ENCODE measurements at places on chromosomes 7 and 10.

DNA sequence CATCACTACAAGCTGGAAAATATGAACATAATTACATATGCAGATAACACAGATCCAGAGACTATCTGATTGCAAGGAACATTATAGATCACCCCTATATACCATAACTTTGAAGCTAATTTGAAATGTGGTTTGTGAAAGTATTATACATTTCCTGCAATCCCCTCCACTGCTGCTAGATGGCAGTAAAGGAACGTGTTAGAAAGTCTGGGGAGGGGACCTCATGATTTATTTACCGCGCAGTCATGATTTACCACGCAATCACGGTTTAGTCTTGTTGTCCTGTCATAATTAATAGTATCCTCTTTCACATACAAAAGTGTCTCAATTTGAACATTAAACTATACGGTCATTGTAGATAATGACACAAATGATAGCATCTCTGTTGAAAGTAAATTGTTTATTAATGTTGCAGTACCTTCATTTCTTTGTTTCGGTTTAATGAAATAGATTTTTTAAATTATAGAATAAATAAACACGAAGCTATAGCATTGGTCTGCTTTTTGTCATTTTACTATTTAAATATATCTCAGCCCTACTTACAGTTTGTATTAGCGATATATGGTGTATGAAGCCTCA lies 145.3 kb upstream of the PRSS1 start:
- DNase-seq: peak; percentile 65

- DNase-seq: no peak
These were observed 97.2 kb downstream of the SPAG6 start for GRCh38 chr10:22442468-22442867.

DNA sequence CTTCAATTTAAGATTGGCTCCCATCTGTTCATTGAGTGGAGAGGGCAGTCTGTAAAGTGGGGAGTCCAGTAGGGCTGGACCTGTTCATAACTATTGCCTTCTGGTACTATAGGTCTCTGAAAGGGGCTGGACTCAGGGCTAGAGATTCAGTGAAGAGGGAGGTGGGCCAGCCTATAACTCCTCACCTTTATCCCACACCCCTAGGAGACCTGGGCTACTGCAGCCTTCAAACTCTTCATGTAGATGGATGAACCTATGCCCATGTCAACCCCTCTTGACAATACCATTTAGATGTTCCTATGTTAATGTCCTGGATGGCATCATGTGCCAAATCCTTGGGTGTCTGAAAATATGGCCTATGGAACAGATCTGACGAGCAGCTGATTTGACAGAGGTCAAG lies 22.0 kb downstream of the MBL2 start:
- DNase-seq: no peak

- DNase-seq: no peak
These were observed 1.4 kb downstream of the GARS1 start for GRCh38 chr7:30596014-30596641.

DNA sequence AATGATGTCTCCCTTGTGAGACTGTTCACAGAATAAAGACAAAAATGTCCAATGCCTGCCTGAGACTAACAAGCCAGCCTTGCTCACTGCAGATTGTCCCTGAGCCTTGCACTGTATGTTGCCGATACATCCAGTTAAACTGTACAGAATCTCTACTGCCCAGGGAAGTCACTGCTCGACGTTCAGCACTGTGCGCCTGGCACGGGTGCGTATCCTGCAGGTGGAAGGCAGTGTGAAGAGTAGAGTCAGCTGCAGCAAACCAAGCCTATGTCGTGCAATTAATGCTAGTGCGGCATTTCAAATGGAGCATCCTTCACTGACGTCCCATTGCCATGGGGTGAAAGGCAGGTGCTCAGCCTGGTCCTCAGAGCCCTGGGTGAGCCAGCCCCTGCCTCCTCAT lies 132.9 kb downstream of the TNS3 start:
- DNase-seq: no peak

DNA sequence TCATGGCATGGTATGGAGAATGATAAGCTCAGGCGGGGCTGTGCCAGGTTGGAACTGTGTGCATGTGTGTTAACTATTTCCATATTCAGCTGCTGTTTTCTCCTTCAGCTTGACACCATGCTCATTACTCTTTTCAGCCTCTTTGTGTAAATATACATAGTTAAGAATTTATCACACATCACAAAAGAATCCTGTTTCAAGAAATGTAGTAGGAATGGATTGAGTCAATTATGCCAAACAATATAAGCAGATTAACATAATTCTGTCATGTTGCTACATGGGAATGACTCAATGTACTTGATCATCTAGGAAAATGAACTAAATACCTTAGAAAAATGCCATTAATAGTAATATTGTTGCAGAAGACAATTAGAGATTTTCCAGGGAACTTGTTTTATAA lies 687.4 kb downstream of the PARD3 start:
- DNase-seq: no peak

DNA sequence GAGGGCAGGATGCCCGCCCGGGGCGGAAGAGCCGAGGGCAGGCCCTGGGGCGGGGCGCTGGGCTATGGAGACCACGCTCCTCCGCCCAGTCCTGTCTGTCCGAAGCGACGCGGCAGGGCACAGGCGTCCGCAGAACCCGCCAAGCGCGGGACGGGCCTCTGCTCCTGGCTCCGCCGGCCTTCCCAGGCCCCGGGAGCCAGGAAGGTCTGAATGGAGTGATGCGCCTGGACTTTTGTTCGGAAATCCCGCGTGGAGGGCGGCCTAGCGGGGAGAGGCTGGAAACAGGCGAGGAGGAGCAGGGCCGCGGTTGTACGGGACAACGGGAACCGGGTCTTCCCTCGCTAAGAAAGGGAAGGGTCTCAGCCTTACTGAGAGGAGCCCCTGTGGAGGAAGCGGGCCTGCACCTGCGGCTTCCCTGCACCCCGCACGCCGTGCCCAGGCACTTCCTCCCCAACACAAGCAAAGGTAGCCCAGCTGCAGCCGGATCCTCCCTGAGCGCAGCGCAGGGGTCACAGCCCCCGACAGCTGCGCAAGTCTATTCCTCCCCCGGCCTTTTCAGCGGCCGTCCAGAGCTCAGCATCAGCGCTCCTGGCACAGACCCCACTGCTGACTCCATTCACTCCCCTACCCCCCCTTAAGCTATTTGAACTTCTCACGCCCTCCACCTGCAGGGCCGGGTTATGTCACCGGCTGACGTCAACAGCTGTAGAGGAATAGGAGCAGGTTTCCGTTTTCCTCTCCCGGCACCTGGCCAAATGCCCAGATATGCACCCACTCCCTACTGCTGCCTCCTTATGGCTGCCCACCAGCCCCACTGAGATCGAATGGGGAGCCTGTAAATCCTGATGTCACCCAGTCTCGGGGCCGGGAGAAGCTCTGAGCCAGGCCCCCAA lies 143.2 kb upstream of the RET start:
- DNase-seq: peak; percentile 31

DNA sequence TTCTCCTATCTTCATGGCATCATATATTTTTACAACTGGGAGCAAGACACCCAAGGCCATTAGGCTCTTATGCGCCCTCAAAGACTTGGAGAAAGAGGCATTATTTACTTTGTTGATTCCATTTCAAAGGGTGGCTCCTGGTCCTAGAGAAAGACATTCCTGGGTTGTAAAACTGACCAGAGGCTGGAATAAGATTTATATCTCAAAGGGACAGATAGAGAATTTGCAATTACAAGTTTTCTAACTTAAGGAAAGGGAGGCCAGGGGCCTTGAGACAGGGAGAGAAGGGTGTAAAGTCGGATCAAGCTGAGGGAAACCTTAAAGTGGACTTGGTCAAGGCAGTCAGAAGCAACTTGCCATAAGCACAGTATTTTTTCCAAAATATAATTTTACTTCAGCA lies 1086.0 kb downstream of the SORCS3 start:
- no peak for DNase-seq

GRCh38 chr7:94417306-94417705 lies 22.6 kb downstream of the COL1A2 start:
- DNase-seq: no peak

DNA sequence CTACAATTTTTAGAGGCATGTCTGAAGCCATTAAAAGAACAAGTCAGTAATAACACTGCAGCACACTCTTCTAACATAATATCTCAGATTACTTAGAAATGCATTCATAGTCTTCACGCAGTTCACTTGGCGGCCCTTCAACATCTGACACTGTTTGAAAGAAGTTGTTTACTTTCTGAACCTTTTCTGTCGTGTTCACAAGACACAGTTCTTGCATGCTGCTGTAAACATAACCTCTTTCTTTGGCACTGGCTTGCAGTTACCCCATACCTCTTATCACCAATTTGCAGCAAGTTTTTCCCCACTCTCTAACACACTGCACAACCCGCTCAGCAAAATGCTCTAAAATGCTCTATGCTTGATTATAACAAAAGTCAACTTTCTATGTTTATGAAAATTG lies 12.0 kb downstream of the PIP4K2A start:
- no peak for DNase-seq

- no peak for DNase-seq
These were observed 36.6 kb downstream of the SRRM3 start for GRCh38 chr7:76238326-76238725.

Measured in activated T-cell treated with anti-CD3 and anti-CD28 coated beads, Interleukin-2, amount 50 U/mL, for 48 hours (primary cell).